ENCODE measurements at places on chromosomes 4 and X. TPM values are rescaled to one million over a fixed set of nuclear protein-coding genes. Genes with fewer than 3 reads are reported as not detected.

Gene NR3C2
- 1.7 TPM for total RNA-seq

Gene VSIG4
- total RNA-seq = 0.21 TPM

Gene NOX1
- not detected for total RNA-seq

Gene F8
- 1.3 TPM for total RNA-seq

Gene CSAG1
- total RNA-seq = not detected

All from activated T-cell treated with anti-CD3 and anti-CD28 coated beads, Interleukin-2, amount 50 U/mL, for 4 hours (primary cell).